ENCODE measurements at places on chromosomes 4 and X. TPM values are rescaled to one million over a fixed set of nuclear protein-coding genes. Genes with fewer than 3 reads are reported as not detected.

Gene VEGFC
- total RNA-seq = not detected

DNA sequence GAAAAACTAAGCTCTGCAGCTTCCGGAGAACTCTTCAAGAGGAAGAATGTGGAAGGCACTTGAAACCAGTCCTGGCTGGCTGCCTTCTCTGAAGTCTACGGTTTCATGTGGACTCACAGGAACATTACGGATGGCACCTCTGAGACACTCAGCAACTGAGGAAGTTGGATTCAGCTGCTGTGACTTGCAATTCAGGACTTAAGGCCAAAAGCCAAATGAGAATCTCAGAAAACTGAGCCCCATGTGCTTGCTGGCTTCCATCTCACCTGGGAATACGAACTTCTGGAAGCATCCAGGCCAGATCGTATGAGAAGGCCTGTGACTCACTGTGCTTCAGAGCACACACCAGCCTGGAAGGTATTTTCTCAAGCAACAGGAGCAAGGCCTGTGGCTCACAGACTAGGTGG, 107.8 kb upstream of the GPC4 start:
- no peak for DNase-seq
- H3K4me3 ChIP-seq = no peak overlapping the region
- no peaks in the 10 kb centered on the region for H3K4me1 ChIP-seq
- H3K36me3 ChIP-seq = no peaks in the 10 kb centered on the region
- H3K27ac ChIP-seq = no peak overlapping the region

- 0 out of 2 replicates have a peak, but pooled peaks cover 1% of the 10 kb centered on the region for H3K27me3 ChIP-seq
- H3K4me3 ChIP-seq = peak overlapping the region; percentile 7
- no peak for DNase-seq
Measured at GRCh38 chrX:153495362-153495751, 577 bp downstream of the BGN start.

DNA sequence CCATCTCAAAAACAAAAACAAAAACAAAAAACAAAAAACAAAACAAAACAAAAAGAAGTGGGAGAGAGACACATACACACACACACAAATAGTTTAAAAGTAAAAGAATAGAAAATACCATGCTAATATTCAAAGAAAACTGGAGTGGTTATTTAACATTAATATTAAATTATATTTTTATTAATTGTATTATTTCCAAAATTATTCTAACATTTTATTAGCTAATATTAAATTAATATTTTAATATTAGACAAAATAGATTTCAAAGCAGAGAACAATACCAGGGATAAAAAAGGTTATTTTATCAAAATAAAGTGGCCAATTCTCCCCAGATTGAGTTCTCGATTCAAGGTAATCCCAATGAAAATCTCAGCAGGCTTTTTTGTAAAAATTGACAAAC, 90.9 kb downstream of the NAT8L start:
- H3K36me3 ChIP-seq = no peaks in the 10 kb centered on the region
- H3K27ac ChIP-seq = no peak overlapping the region
- no peak for DNase-seq
- no peaks in the 10 kb centered on the region for H3K4me1 ChIP-seq

- DNase-seq = no peak
- H3K27me3 ChIP-seq = no peaks in the 10 kb centered on the region
- no peaks in the 10 kb centered on the region for H3K36me3 ChIP-seq
- H3K27ac ChIP-seq = no peak overlapping the region
- H3K4me1 ChIP-seq = no peaks in the 10 kb centered on the region
Measured at GRCh38 chrX:64437218-64437617, 42.0 kb upstream of the MTMR8 start.

Gene ATP10D
- 9.8 TPM for total RNA-seq

- H3K27me3 ChIP-seq = no peaks in the 10 kb centered on the region
- no peak overlapping the region for H3K27ac ChIP-seq
- no peak overlapping the region for H3K4me3 ChIP-seq
- H3K4me1 ChIP-seq = peaks cover 13% of the 10 kb centered on the region
- peak; percentile 86 for DNase-seq
Measured at GRCh38 chr4:76087007-76087769, 12.7 kb downstream of the ART3 start.

GRCh38 chr4:80787306-80787705, 243.2 kb upstream of the BMP3 start:
- no peaks in the 10 kb centered on the region for H3K4me1 ChIP-seq
- H3K4me3 ChIP-seq = no peak overlapping the region
- H3K27me3 ChIP-seq = no peaks in the 10 kb centered on the region
- no peak overlapping the region for H3K27ac ChIP-seq
- no peaks in the 10 kb centered on the region for H3K36me3 ChIP-seq

Gene TMSB15B
- total RNA-seq = not detected

- H3K4me1 ChIP-seq = no peaks in the 10 kb centered on the region
- no peak overlapping the region for H3K27ac ChIP-seq
- no peak overlapping the region for H3K4me3 ChIP-seq
- H3K27me3 ChIP-seq = no peaks in the 10 kb centered on the region
- H3K36me3 ChIP-seq = no peaks in the 10 kb centered on the region
Measured at GRCh38 chrX:121000589-121000988, 15.0 kb upstream of the CT47A1 start.
